ENCODE measurements at places on chromosomes 1 and 21.

DNA sequence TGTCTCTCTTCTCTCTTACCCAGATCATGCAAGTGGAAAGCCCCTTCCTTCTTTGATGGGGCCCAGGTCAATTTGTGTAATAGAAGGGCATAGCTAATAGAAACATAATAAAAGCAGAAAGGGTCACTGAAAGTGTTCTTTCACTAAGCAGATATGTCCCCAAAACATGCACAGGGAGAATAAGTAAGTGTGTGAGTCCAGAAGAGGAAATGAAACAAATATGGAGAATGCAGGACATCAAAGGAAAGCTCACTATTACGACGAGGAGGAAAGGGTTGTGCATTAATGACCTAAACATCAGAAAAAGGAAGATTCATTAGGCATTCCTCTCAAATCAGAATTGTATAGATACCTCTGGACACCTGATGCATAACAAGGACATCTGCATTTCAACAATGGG lies 81.4 kb upstream of the SMYD2 start:
- no peak for DNase-seq

GRCh38 chr1:109759513-109760334 lies 4.0 kb downstream of the EPS8L3 start:
- peak; percentile 49 for DNase-seq

- DNase-seq = no peak
Measured at GRCh38 chr1:162271972-162272371, 104.7 kb downstream of the SPATA46 start.

DNA sequence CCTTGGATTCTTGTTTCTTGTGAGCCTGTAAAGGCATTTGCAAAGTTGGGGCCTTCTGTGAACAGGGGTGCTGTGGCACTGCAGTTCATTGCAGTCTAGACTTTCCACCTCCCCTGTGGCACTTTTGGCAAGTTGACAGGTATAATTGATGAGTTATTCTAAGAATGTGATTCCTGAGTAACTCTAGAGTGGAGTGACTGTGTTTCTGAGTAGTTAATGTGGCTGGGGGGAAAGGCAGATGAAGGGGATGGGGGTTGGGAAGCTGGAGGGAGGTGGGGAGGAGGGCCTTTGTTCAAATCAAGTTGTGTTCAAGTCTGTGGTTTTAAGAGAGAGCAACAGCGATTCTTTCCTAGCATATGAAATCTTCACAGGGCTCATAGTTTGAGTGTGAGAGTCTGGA lies 32.9 kb downstream of the PBX1 start:
- no peak for DNase-seq

DNA sequence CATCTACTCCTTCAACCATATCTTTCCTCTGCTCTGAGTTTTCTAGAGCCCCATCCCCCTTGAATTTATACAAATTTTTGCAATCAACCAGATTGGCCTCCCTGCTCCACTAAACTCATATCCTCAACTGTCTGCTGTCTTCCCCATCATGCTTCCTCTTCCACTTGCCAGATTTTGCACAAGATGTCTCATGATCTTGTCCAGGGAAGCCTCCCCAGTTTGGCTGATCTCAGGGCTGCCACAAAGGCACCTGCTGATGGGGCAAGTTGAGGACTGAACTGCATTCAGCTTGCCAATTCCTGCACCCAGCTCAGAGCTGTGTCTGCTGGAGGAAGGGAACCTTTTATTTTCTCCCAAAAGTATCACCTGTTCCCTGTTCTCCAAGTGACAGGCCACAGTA lies 3.9 kb upstream of the KCNJ9 start:
- DNase-seq = no peak

DNA sequence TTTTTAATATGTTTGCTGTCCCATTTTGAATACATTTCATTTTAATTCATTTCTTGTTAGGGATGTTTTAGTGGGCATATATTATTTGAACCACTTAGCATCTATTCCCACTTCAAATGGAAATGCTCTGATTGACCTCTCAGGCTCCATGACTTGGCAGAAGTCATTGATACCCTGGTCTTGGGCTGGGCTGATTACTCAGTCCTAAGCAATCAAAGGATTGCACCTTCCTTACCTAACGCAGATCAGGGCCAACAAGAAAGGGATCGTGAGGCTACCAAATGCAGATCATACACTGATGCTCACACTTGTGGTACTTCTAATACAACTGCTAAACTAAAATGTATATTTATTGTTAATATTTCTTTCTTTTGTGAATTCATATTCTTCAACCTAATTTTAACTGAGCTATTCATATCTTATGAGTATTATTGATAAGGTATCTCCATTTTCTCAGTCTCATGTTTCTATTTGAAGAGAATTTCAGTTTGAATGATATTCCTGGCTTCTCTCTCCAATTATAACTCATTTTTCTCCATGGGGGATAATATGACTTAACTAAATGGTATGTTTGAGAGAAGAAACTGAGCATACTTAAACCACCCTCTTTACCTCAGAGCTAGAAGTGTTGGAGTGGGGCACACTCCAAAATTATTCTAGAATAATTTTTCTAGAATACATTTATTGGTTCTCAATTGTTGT lies 615.5 kb upstream of the ADAMTS5 start:
- no peak for DNase-seq

GRCh38 chr1:220684890-220685289 lies 5.3 kb upstream of the C1orf115 start:
- DNase-seq = no peak

DNA sequence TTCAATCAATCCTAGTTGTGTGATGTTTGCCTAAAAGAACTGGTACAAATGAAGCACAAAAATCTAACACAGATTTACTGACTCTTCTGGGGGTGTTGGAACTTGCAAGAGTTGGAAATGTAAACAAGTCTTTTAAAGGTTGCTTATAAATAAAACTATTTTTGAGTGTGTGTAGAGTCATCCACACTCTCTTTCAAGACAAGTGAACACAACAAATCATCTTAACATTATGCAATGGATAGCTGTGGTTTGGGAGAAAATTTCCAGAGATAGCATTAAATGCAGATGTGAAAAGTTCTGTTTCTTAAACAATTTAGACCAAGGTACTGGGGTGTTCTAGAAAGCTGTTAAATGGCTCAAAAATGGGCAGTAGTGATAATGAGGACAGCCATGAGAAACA lies 28.7 kb downstream of the C1orf87 start:
- no peak for DNase-seq

- peak; percentile 83 for DNase-seq
Measured at GRCh38 chr1:201535046-201535918, 3.6 kb upstream of the NAV1 start.

- no peak for DNase-seq
Measured at GRCh38 chr1:89637496-89637895, 4.6 kb downstream of the LRRC8C start.

GRCh38 chr1:17791480-17791879 lies 36.3 kb downstream of the ACTL8 start:
- no peak for DNase-seq

DNA sequence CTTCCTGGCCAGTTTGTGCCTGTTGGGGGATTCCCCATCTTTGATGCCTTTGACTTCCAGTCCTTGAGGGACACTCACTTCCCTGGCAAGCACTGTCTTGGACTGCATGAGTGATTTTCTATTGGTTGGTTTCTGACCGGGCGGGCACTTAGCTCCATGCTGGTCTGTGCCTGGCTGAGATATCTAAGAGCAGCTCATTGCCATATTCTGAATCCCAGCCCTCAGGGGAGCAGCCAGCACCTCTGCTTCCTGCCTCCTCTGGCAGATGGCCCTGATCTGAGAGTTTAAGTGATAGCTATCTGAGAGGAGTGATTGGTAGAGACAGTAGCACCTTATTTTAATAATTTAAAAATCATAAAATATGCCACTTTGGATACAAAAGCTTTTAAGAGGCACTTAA lies 52.5 kb downstream of the DISC1 start:
- no peak for DNase-seq

Data from right atrium auricular region (tissue), 2 donors.